ENCODE measurements at places on chromosomes 7 and 10.

DNA sequence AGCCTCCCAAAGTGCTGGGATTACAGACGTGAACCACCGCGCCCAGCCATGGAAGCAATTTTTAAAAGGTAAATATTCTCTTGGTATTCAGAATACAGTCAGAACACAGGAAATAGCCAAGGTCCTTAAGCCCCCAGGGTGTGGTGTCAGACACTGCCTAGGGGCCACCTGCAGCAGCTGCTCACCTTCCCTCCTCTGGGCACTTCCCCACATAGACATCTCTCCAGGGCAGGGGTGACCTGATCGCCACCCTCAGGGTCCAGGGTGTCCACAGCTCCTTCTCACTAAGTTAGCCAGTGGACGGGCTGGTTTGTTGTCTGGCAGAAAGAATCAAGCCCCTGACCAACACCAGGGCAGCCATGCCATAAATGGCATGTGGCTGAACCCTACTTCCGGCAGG lies 15.9 kb downstream of the URGCP start:
- DNase-seq, result no peak

- no peak for DNase-seq
These were observed 148.4 kb upstream of the RNF32 start for GRCh38 chr7:156492170-156492569.

GRCh38 chr10:11758527-11759236 lies 16.5 kb downstream of the ECHDC3 start:
- no peak for DNase-seq

- no peak for DNase-seq
These were observed 19.6 kb upstream of the TLX1 start for GRCh38 chr10:101111547-101111946.

DNA sequence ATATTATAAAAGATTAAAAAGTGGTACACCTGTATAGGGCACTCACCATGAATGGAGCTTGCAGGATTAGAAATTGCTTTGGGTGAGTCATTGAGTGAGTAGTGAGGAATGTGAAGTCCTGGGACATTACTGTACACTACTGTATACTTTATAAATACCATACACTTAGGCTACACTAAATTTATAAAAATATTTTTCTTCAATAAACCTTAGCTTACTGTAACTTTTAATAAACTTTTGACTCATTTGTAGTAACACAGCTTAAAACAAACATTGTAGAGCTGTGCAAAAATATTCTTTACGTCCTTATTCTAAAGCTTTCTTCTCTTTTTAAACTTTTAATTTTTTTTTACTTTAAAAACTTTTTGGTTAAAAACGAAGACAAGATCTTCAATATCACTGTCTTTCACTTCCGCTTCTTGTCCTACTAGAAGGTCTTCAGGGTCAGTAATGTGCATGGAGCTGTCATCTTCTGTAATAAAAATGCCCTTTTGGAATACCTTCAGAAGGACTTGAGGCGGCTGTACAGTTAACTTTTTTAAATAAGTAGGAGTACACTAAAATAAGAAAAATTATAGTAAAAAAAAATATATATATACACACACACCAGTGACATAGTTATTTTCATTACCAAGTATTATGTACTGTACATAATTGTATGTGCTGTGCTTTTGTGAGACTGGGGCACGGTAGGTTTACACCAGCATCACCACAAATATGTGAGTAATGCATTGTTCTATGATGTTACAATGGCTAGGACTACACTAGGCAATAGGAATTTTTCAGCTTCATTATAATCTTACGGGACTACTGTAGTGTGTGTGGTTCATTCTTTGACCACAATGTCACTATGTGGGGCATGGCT lies 3.5 kb downstream of the STK31 start:
- no peak for DNase-seq

DNA sequence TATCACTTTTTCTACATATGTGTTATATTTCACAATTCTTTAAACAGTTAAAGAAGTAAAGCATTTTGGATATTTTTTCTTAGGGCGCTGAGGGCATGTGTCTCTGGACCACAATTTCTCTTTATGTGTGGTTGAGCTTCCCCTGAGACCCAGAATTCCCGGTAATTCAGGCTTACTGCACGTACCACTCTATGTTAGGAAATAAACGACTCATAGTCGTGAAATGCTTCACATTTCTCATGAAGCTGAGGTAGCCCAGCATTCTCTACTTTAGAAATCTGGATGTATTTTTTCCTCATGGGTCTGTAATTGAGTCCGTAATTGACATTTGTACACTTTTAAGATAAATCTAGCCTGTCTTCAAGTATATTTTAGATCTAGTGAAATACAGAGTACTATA lies 170.6 kb downstream of the FZD1 start:
- DNase-seq, result no peak

DNA sequence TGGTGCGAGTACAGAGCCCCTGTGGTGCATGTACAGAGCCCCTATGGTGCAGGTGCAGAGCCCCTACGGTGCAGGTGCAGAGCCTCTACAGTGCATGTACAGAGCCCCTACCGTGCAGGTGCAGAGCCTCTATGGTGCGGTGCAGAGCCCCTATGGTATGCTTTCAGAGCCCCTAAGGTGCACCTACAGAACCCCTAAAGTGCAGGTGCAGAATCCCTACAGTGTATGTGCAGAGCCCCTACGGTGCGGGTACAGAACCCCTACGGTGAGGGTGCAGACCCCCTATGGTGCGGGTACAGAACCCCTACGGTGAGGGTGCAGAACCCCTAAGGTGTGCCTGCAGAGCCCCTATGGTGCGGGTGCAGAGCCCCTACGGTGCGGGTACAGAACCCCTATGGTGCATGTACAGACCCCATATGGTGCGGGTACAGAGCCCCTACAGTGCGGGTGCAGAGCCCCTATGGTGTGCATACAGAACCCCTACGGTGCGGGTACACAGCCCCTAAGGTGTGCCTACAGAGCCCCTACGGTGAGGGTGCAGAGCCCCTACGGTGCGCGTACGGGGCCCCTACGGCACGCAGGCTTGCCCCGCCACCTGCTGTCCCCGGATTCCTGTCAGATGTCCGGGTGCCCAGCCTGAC lies 53.5 kb downstream of the MGMT start:
- DNase-seq, result no peak

- DNase-seq, result no peak
These were observed 10.7 kb downstream of the HIP1 start for GRCh38 chr7:75727881-75728593.

DNA sequence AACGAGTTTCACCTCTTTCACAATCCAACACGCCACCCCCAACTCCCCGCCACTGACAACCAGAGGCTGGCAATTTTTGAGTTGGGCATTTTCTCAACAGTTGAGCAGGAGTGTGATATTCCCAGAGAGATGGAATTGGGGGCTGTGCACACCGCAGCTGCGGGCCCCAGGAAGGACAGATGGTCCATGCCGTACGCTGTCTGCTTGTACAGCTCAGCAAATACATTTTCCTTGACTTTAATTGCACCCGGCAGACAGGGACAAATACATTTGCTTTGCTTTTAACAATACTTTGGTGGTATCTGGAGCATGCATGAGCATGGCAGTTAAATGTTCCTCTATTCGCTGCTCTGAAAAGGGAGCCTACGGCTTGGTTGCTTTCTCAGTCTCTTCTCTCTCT lies 354.2 kb upstream of the DPP6 start:
- DNase-seq, result no peak

GRCh38 chr7:87474533-87475358 lies 734 bp downstream of the ABCB4 start:
- DNase-seq, result no peak

GRCh38 chr7:2587134-2587533 lies 28.4 kb downstream of the IQCE start:
- no peak for DNase-seq

- no peak for DNase-seq
These were observed 128.7 kb downstream of the PKD1L1 start for GRCh38 chr7:47819607-47819920.

- DNase-seq, result peak; percentile 12
These were observed 38.8 kb downstream of the DLG5 start for GRCh38 chr10:77887631-77888355.

DNA sequence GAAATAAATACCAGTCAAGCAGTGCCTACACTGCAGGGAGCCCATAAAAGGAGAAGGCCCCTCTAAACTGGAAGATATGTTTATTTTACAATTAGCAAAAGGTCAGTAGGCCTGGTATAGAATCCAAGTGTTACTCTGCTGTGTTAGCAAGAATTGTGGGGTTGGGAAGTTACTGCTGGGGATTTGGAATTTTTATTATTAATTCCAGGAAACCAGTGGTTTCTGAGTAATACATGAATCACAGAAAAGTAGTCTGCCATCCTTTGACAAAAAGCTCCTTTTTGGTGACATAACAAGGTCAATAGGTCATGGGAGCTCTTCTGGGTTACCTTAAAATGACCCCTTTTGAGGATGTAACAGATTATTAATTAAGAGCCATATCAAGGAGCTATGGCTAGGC lies 67.4 kb downstream of the ZNF92 start:
- no peak for DNase-seq

DNA sequence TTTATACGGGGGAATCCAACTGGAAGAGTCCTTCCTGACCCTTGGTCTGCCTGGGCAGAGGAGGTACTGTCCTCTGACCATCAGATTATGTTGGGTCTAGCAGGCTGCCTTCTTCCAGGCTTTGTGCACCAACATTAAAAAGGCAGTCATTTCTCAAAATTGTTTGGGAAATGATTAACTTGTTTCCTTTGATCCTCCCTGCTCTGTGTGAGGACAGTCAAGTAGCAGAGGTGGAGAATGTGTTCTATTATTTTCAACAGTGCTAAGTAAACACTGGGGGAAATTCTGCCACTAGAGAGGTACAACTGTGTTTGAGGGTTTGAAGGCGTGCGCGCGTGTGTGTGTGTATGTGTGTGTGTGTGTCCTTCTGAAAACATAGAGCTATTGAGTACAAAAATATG lies 20.6 kb downstream of the ACSL5 start:
- DNase-seq, result no peak

DNA sequence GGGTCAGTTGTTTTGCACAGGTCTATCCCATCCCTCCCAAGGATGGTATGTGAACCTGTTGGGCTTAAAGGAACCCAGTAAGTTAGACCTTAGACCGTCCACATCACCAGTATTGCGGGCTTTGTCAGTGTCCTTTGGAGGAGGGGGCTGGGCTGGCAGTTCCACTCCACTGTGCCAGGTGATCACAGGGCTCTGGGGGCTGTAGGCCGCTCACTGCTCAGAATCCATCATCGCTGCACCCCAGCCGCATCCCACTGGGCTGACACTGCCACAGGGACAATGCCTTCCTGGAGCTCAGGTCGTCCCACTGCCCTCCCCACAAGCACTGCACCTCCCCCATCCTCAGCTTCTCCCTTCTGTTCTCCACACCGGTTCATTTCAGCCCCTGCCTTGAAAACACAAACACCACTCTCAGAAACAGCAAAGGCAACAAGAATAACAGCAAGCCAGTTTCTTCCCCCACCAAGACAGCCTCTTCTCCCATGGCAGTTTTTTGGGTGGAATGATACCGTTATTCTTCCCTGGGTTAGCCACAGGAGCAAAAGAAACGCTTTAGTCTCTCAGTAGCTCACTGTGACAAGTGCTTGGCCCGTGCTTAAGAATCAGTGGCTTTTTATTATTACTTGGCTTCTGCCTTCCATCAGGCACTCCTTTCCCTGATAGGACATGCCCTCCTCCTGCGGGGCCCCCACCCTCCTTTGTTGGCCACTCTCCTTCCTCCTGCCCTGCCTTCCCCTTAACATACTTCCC lies 111.2 kb downstream of the GRK5 start:
- DNase-seq, result no peak

GRCh38 chr7:133484086-133484485 lies 231.2 kb downstream of the EXOC4 start:
- no peak for DNase-seq

GRCh38 chr10:95356-96115 lies 39.7 kb upstream of the ZMYND11 start:
- DNase-seq, result no peak

- DNase-seq, result no peak
These were observed 1.0 kb downstream of the STX1A start for GRCh38 chr7:73718438-73718881.

GRCh38 chr10:84341538-84341856 lies 13.1 kb downstream of the CCSER2 start:
- no peak for DNase-seq
